CD4-positive, alpha-beta T cell treated with Interleukin-21 for 1 hour (primary cell): ENCODE measurements at places on chromosomes 2 and 18.

GRCh38 chr2:179106342-179106675, 56.4 kb upstream of the CCDC141 start:
- no peak for DNase-seq

- no peak for DNase-seq
These were observed 68.0 kb downstream of the RNF152 start for GRCh38 chr18:61824733-61825363.

GRCh38 chr2:152407204-152407721, 72.3 kb downstream of the FMNL2 start:
- no peak for DNase-seq

GRCh38 chr18:5958822-5959221, 63.5 kb upstream of the TMEM200C start:
- no peak for DNase-seq

- DNase-seq, result no peak
These were observed 45.7 kb downstream of the ICOS start for GRCh38 chr2:203982276-203982675.

DNA sequence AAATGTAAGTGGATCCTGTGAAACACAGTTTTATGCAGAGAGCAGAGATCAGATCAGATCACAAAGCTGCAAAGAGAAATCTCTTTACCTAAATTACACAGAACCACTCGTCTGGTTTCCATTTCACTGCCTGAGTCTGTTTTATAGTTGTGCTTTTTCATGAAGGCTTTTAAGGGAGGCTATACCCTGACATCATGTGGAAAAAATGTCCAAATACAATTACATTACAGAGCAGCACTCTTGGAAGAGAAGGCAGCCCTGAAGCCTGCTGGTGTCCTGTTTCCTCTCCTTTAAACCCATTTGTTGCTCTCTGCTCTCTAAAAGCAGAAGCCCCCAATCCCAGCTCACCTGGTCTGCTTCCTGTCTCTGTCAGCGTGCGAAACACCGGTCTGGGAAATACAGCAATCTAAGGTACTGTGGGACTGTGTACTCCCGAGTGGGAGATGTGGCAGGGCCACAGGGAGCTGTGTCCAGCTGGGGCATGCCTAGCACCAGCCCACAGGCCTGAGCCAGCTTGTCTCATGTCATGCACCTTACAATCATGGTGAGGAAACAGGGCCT, 24.8 kb upstream of the ZFP36L2 start:
- no peak for DNase-seq
